ENCODE measurements at places on chromosomes 1 and 21.

DNA sequence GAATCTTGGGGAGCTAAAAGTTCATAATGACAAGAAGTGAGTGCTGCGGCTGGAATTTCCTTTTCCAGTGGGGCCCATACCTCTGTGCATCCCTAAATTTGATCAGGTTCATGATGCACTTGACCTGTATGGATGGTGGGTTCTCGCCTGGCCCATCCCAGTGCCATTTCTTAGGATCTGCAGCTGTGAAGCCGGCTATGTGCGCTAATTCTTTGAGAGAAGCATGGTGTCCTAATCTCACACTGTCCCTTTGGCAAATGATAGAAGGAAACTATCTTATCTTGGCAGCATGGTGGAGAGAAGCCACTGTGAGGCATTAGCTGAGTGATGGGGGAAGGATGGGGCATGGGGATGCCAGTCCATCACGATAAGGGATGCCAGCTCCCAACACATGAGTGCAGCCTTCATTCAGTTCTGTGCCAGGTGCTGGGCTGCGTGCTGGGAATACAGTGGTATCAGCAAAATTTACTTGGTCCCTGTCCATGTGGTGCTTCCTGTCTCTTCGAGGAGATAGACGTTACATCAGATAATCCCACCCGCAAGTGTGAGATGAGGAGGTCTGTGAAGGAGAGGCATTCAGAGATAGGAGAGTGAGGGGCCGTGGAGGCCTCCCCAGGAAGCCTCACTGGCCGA is 30.5 kb downstream of the STUM start:
- DNase-seq, result no peak

DNA sequence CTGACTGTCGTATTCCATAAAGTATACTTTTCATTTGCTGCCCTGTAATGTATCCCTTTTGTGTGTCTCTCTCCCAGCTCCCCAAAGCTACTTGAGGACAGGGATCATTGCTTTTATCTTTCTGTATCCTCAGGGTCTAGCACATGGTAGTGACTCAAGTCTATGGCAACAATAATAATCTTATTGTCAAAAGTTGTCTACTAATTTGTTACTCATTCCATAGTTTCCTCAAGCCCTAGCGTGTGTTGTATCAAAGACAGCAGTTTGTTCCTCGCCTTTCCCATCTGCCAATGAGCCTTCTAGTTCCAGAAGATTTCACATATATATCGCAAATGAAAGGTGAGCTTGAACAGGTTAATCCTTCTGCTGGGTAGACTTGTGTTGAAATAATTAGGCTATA is 9.8 kb upstream of the SLC30A1 start:
- no peak for DNase-seq

DNA sequence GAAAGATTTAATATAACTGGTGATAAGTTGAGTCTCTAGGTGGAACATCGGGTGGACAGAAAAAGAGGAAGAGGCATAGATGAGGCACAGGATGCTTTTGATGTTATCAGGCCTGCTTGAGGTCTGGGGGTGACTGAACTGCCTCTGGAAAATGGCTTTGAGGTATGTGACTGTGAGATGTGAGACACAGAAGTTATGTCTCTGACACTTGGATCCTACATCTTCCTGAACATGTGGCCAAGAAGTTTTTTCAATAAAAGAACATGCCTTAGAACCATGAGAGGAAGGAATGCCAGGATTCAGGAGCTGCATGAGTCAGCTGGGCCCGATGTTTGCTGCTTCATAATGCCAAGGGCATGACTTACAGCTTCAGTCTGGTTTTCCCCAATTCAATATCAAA is 11.5 kb upstream of the AIM2 start:
- DNase-seq, result no peak

DNA sequence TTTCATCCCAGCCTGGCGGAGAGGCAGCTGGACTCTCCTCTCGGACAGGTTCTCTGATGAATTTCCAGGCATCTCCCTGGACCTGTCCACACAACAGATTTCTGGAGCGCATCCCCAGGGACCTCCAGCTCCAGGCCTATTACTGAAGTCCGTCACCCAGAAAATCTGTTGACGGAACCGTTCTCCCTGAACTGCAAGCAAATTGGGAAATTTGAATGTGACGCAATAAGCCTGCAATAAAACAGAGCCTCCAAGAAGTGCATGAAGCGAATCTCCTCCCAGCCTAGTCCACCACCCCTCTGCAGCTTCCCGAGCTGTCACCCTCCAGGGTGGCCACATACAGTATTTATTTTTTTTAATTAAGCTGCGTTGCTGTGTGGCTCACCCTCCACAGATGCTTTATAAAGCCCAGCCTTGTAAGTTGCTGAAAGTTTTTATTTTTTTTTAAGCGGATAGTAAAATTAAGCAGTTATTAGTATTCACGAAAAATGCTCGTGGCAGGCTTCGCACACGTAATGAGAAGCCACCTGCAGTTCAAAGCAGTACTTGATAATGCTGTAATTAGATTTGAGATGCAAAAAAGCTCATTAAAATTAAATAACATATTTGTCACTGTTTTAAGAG is 173.3 kb downstream of the CAMTA1 start:
- no peak for DNase-seq

- no peak for DNase-seq
Measured at GRCh38 chr1:202153284-202153683, 7.1 kb downstream of the PTPN7 start.

GRCh38 chr1:110243146-110243545 is 33.0 kb downstream of the KCNC4 start:
- DNase-seq, result no peak

GRCh38 chr1:207565546-207566468 is 69.8 kb downstream of the CR1 start:
- peak; percentile 29 for DNase-seq

- no peak for DNase-seq
Measured at GRCh38 chr1:6960291-6960811, 175.1 kb downstream of the CAMTA1 start.

GRCh38 chr21:14871861-14872260 is 192.9 kb downstream of the NRIP1 start:
- no peak for DNase-seq

GRCh38 chr1:202935844-202936243 is 8.8 kb upstream of the KLHL12 start:
- DNase-seq, result no peak

- no peak for DNase-seq
Measured at GRCh38 chr1:15756143-15757015, 2.2 kb upstream of the FBLIM1 start.

GRCh38 chr1:5720484-5720883 is 271.7 kb downstream of the NPHP4 start:
- DNase-seq, result no peak

- DNase-seq, result no peak
Measured at GRCh38 chr1:186927884-186928283, 99.1 kb downstream of the PLA2G4A start.

GRCh38 chr21:26962621-26963181 is 4.2 kb downstream of the ADAMTS5 start:
- no peak for DNase-seq

GRCh38 chr1:209506101-209506500 is 77.4 kb upstream of the CAMK1G start:
- DNase-seq, result no peak

DNA sequence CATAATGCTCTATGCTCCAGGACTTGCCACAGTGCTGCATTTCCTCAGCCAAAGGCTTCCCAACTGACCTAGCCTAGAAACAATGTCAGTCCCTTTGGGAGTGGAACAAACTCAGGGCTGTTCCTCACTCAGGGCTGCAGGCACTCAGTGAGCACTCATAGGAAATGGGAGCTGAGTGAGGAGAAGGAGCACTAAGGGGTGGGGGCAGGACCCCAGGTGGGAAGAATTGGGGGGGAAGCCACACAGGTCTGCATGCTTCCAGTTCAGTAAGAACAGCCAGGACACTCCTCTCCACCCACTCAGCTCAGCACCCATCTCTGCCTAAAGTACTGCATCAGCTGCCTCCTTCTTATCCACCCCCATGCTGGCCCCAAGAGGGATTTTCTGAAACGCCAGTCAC is 7.3 kb upstream of the SLC5A9 start:
- DNase-seq, result peak; percentile 26

- DNase-seq, result peak; percentile 70
Measured at GRCh38 chr1:25128121-25128621, 104.1 kb downstream of the SYF2 start.

GRCh38 chr1:28510970-28511440 is 5.2 kb downstream of the RCC1 start:
- DNase-seq, result no peak

DNA sequence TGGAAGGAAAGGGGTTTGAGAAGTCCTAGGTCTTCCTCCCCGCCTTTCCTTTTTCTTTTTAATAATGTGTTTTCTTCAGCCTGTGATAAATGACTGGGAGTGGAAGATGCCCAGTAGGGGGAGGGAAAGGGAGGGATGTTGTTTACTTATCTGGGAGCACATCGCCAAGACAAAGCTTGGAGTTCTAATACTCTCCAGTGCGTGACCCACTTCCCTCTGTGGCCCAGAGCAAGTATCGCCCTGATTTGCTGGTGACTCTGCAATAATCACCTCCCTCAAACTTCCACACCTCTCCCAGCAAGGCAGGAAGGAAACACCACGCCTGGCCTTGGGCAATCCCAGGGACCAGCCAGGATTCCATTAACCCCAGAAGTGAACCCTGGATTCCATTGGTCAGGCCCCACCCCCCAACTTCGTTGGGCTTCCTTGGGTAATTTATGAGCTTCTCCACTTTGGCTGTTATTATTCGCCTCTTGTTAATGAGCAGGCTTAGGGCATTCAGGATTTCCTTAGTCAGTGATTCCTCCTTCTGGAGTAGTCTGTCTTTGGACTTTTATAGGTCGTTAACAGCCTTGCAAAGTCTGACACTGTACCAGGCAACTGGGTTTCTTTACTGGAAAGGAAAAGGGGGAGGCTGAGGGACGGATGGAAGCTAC is 24.3 kb upstream of the GRHL3 start:
- peak; percentile 47 for DNase-seq

DNA sequence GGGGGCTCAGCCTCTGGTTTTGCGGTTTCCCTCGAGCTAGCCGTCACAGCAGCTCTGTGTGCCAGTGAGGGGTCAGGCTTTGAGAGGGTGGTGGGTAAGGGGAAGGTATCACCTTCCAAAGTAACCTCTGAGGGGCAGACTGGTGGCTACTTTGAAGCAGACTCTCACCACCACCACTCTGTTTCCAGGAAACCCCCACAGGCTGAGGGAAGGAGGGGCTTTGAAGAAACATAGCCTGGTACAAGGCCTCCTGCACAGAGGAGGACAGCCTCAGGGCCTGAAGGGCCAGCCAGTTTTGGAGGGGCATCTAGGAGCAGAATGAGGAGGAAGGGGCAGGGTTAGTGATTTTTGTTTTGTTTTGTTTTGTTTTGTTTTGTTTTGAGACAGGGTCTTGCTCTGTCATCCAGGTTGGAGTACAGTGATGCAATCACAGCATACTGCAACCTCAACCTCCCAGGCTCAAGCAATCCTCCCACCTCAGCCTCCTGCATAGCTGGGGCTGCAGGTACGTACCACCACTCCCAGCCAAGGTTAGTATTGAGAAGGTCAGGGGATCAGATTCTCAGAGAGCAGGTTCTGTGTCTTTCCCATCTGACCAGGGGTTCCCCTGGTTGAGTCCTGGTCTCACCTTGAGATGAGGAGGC is 17.2 kb upstream of the ZNF683 start:
- no peak for DNase-seq

- no peak for DNase-seq
Measured at GRCh38 chr21:32483293-32483595, 70.7 kb downstream of the EVA1C start.

DNA sequence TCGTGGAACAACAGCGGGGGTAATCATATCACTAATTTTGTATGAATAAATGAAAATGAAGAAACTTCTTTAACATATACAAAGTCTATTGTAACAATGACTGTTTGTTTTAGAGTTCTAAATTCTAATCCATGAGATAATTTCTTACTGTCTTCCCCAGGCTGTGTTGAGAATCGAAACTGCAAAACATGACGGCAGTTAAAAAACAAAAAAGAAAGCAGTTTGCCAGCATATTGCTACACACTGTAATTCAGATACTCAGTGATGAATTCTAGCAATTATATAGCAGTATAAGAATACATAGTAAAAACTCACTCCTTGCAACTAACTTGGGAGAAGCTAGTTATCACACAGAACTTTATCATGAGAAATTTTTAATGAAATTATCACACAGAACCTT is 22.1 kb downstream of the INSL5 start:
- no peak for DNase-seq

DNA sequence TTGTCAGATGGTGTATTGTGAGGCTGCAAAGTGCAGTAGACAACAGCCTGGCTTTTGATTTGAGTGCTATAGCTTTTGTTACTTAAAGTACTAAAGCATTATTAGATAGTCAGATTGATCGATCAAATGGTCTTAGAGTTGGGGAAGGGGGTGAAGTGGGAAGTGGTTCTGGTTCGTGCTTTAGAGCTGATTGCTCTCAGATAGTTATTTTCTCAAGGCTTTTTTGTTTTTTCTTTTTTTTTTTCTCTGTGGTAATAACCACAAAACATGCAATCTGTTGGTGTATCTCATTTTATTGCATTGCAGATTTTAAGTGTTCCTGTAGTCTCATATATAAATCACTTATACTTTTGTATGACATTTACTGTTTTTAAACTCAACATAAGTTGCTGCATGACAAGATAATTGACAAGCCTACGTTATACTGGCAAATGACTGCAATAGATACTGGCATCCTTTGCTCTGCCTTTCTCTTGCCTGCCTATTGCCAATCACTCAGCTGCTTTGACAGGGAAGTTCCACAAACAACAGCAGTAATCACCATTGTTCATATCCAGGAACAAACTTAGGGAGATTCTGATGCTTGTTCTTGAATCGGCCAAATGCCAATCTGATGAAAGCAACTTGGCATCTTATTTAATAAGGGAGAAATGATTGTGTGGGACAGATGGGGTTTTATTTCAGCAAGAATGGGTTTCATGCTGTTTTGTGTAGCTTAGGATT is 125.0 kb upstream of the B3GALT2 start:
- no peak for DNase-seq

GRCh38 chr1:25140073-25140797 is 92.1 kb downstream of the SYF2 start:
- DNase-seq, result peak; percentile 75

Data from suppressor macrophage (primary cell).